ENCODE measurements at places on chromosomes 3 and 15.

- DNase-seq = peak; percentile 40
Measured at GRCh38 chr15:56244038-56244810, 545 bp upstream of the RFX7 start.

GRCh38 chr3:101984356-101984755, 135.0 kb downstream of the NFKBIZ start:
- no peak for DNase-seq

- peak; percentile 44 for DNase-seq
Measured at GRCh38 chr3:46998121-46998851, 18.8 kb downstream of the NBEAL2 start.

DNA sequence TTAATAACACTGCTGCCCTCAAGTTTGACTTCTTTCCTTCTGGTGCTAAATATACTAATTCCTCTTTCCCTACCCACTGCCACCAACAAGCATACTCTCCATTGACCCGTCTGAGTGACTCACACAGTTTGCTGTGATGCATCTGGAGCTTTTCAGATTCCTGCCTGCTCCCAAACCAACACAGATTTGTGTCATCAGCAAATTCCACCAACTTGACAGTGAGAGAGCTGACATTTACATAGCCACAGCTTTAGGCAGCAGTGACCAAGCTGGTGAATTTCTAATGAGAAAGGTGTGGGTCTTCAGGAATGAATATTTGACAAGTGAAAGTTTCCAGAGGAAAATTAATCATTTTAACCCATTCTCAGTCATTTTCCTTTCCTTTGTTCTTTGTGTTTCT, 96.5 kb upstream of the PRICKLE2 start:
- DNase-seq = peak; percentile 72

- no peak for DNase-seq
Measured at GRCh38 chr3:49658711-49659110, 15.4 kb upstream of the APEH start.

DNA sequence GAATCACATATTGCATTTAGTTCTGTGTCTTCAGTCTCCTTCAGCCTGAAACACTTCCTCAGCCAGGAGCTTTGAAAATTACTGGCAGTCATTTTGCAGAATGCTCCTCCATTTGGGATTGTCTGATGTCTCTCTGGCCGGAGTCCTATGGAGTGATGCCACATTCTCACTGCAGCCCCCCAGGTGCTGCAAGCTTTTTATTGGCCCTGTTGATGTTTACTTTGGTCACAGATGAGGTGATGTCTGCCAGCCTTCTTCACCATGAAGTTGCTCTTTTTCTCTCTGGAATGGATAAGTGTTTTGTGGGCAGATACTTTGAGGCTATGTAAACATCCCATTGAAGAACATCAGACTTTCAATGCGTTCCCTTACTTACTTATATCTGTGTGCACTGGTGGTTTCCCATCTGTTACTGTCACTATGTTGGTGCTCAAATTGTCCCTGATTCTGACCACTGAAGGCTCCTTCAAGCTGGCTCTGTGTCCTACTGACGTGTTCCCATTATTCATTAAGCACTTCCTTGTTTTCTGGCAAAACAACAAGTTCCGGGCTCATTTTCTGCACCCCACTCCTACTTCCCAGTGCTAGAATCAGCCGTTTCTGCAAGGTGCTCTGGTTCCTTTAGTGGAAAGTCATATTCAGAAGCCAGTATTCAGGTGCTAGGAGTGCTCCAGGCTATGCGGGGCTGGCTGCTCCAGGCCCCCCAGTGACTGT, 1.4 kb upstream of the CLEC3B start:
- DNase-seq = no peak

DNA sequence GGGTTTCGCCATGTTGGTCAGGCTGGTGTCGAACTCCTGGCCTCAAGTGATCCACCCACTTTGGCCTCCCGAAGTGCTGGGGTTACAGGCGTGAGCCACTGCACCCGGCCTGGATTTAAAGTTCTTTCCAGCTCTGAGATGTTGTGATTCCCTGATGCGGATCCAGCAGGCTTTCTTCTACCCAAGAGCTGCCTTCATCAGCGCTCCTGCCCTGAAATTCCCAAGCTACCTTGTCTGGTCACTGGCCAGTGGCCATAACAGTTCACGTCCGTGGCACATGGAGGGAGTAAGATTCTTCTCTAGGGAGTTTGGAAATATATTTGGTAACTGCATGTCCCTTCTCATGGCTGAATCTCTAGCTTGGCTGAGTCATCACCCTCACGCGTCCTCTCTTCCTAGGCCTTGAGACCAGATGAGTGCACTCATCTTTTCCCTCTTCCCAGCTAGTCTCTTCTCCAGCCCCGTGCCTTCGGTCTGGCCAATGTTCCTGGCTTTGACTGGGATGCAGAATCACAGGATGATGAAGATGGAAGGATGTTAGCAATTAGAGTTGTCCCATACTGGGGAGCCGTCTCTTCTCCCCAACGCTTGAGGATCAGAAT, 29.8 kb upstream of the APOD start:
- no peak for DNase-seq

- no peak for DNase-seq
Measured at GRCh38 chr3:166279636-166280035, 442.4 kb upstream of the BCHE start.

DNA sequence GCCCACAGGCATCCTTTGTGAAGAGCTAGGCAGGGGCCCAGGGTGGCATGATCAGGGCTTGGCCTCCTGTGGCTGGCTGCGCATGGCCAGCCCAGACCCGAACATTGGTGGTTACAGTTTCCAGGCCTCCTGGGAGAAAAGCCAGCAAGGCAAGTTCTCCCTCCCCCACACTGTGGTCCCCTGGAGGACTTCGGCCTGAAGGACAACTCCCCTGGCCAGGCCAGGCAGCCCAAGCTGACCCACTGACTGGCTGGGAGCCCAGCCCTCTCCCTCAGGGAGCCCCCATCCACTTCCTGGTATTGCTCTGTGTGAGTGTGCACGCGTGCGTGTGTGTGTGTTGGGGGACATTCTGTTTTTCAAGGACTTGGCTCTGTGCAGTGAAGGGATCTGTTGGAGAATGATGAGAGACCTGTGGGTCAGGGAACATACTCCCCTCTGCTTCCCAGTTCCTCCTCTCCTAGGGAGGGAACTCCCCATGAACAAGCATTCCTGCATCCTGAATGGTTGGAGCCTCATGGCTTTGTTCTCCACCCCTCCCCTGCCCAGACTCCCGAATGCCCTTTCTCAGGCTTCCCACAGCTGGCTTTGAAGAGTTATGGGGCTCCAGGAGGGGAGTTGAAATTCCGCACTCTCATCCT, 29.5 kb downstream of the CORO2B start:
- DNase-seq = no peak
